ENCODE measurements at places on chromosomes 7 and 10.

- no peak for DNase-seq
These were observed 30.3 kb upstream of the KBTBD2 start for GRCh38 chr7:32921896-32922295.

- no peak for DNase-seq
These were observed 361.9 kb downstream of the GLRX3 start for GRCh38 chr10:130498042-130498441.

DNA sequence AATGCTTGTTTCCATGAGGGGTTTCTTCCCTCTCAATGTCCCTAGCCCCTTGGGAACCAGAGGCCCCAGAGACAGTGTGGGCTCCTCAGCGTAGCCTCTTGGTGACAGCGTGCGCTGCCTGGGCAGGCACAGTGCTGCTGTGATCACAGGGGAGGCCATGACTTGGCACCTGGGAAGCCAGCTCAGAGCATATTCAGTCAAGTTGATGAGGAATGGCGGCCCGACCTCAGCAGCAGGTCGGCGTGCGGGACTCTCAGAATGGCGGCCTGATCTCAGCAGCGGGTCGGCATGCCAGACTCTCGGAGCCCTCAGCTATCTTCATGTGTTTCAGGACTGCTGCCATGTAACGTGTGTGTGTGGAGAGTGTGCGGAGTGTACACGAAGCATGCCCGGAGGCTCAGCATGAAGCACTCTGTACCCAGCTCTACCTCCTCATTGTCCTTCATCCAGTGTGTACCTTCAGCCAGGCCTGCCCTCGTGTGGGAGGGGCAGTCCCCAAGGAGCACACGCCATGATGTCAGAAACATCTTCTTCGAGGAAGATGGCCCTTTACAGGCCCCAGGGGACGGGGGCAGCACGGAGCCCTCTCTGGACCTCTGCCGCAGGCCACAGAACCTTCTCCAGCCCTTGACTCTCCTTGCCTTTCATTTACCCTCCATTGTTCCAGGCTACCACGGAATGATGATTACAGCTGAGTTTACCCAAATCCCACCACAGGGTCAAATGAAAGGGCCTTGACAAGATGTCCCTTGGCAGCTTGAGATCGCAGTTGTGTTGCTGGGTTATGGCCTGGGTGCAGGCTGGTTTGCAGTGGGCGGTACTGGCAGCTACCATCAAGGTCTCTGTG, 130.4 kb downstream of the SMURF1 start:
- peak; percentile 18 for DNase-seq

DNA sequence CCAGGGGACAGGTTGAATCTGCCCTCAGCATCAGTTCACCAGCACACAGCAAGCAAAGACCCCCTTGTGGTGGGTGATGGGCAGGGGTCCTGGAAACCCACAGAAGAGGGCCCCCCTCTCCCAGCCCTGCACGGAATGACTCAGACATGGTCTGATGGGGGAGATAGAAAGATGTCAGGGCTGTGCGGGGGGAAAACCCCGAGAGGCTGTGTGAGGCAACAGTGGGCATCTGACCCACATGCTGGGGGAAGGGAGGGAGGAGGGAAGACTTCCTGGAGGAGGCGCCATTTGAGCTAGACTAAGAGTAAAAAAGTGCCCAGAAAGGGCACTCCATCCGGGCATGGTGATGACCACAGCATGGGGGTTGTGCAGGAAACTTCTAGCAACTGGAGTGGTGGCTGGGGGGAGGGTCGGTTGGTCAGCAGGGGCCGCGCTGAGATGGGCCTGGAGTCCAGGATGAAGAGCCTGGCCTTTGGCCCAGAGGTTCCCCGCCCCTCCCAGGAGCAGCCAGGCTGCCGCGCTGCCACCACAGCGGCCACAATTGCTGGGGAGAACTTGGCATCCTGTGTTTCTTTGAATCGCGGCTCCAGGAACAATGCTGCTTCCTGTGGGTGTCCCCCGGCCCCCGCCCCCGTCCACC, 2.5 kb downstream of the LFNG start:
- peak; percentile 77 for DNase-seq

GRCh38 chr10:85858776-85859515, 507.6 kb downstream of the GRID1 start:
- no peak for DNase-seq

GRCh38 chr7:116206141-116206540, 4.2 kb upstream of the TES start:
- no peak for DNase-seq

DNA sequence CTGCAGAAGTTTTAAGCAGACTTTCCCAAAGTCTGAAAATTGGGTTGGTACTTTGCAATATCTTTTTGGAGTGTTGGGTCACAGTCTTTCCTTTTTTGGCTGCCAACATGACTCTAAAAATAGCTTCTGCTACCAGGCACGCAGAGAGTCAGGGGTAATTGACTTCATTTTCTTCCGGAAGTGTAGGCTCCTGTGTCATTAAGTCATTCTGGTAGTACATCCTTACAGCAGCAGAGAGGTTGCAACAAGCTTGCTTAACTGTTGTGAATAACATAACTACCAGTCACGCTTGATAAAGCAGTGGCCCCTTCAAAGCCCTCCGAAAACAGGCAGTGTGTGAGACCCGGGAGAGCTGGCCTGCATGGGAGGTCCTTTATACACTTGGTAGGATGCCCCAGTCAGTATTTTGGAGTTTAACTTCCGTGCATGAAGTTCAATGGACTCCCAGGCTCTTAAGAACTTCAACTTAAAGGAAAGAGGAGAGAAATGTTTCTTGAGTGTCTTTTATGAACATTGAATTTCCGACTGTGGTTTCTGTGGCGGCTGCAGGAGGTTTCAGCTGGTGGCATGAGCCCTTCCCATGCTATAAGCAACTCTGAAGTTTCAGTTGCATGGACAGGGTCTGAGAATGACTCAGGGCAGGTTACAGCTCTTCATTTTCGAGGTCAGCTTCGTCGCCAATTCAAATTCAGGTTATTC, 310.7 kb downstream of the GALNT17 start:
- DNase-seq: no peak

DNA sequence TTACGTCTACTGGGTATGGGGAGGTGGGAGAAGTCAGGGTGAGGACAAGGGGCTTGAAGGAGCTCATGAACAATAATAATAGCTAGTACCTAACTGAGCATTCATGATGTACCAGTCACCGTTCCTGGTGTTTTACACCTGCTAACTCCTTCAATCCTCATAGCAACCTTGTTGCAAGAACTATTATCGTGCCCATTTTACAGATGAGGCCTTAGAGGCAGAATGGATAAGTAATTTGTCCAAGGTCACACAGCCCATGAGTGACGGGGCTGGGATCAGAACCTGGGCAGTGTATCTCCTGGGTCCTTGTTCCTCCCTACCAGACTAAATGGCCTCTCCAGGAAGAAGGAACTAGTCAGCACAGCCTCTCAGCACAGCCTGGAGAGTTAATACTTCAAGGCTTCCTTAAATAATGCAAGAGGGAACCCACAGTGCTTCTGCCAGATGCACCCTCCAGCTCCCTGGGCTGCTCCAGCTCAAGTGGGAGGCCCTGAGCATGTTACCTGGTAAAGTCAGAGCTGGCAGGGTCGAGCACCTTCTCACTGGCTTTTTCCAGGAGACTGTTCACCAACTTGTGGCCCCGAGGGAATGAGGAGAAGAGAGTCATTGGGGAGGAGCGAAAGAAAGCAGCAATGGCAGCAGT, 28.8 kb downstream of the RRP12 start:
- no peak for DNase-seq

- DNase-seq: no peak
These were observed 12.1 kb downstream of the TFR2 start for GRCh38 chr7:100629117-100629716.

- no peak for DNase-seq
These were observed 296.0 kb downstream of the PPP1R3A start for GRCh38 chr7:113622796-113623195.

- DNase-seq: no peak
These were observed 147.8 kb downstream of the ELAPOR2 start for GRCh38 chr7:86911659-86912058.

DNA sequence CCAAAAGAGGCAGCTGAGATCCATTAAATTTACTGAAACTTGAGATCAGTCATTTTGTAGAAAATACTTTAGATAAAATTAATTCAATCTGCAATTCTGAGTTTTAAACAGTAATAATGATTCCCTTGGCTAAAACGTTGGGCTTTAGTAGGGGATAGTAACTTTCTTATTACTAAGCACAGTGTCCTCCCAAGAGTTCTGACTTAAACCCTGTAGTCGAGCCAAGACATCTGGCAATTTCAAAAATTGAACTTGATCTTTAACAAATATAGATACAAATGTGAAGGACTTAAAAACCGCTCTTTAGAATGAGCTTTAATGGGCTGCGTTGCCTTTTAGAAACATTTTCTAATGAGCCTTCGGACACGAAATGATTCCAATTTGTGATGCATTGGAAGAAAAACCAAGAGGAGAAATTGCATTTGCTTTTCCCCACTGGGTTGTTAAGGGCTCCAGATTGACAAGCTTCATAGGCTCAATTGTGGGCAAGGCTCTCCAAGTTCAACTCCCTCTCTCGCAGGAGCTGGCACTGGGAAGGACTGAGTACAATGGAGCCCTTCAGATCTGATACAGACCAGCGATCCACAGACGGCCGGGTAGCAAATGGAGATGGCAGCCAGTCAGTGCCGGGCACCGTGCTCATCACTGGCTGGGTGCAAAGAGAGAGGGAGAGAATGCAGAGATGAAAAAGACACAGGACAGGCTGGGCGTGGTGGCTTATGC, 921.3 kb upstream of the AUTS2 start:
- peak; percentile 19 for DNase-seq

DNA sequence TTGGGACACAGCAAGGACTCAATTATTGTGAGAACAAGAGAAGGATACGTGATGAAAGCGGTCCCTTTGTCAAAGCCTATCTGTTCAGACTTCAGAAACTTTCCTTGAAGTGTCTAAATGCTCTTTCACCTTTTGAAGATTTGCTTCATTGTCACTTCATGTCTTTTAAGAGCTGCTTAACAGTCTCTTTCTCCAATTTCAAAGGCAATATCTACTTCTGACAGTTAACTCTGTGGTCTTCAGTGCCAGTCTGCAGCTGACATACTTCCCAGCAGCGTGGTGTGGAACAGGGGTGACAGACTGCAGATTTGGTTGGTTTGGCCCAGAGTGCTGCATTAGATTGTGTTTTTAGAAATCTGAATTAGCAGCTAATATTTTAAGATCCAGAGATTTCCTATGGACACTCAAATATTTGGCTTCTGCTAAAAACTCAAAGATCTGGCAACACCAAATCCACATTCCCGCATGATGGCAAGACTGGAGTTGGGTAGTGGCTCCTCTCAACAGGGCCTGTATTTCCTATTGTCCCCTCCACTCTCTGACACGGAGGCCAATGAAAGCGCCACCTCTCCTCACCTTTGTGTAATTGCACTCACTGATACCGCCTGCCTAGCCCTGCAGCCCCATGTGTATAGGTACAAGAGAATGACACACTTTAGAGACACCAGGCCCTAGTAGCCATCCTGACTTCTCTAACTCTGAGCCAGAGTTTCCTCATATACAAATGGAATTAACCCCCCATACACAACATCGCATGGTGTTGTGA, 11.5 kb downstream of the SCRN1 start:
- no peak for DNase-seq

DNA sequence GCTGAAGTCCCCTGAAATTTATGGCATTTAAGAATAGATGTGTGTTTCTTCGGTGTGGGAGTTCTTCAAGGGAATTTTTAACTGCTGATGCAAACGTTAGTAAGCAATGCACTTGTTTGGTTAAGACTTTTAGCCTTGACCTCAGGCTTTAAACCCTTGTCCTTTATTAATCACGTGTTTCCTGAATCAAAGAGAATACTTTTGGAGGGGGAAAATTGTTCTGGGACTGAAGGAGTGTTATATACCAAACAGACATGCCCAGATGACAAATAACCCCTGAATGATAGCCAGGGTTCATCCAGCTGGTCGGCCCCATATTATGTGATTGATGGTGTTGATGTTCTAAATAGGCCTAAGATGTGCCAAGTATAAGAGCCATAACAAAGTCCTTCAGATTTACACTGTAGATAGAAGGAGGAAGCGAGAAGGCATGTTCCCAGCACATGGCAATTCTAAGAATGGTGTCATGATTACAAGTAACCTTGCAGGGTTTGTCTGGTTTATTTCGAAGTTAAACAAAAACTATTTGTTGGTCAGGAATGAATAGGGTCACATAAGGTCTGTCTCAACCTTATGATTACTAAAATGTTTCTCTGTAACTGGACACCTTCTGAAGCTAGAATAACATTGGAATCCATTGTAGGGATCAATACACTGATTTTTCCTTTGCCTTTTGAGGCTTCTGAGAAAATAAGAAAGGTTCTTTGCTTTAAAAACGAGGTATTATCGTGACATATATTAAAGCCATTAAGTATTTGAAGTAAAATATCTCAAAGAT, 124.2 kb upstream of the SEM1 start:
- no peak for DNase-seq

GRCh38 chr7:115475761-115476385, 554.0 kb downstream of the MDFIC start:
- DNase-seq: no peak

DNA sequence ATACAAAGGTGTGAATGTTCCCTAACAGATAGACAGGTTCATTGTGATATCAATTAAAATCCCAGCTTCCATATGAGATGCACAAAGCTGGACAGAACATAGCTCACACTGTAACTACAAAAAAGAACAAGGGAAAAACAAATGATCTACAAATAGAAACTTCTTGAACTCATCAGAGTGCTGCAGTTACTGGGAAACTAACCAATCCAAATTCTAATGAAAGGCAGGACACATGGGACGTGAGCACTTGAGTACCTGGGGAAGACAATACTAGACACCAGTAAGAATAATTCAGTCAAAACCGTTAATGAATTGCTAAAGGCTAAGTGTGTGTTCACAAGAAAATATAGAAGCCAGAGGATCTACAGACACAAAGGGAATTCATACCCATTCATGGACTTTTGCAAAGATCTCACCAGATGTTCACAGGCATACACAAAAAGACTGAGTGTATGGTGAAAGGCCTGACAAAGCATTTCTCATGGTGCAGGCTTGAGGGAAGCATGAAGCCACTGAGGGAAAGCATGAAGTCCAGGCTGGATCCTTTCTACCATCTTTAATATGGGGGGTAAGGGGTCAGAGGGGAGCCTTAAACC, 7.8 kb upstream of the GPR22 start:
- no peak for DNase-seq

- DNase-seq: no peak
These were observed 31.0 kb downstream of the PON3 start for GRCh38 chr7:95365151-95365550.

GRCh38 chr7:103538964-103539709, 93.1 kb upstream of the SLC26A5 start:
- no peak for DNase-seq

GRCh38 chr10:126503392-126504062, 115.2 kb upstream of the ADAM12 start:
- DNase-seq: no peak

DNA sequence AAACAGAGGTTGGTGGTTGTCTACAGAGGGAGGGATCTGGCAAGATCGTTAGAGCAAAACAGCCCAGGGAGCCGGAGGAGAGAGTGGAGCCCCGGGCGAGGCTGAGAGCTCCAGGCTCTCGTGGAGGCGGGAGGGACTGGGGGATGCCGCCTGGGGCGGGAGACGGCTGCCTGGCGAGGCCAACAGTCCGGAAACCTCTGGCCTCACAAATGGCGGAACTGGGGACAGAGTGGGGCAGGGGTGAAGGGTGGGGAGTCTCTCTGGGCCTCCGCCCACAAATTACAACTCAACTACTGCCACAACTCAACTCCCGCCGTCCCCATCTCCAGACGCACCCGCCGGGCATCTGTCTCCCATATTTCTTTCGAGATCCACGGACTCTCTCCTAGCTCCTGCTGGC, 47.7 kb downstream of the CLEC2L start:
- DNase-seq: no peak

All from upper lobe of left lung (tissue), 6 donors.